ELR (cell line): ENCODE measurements at places on chromosomes 11 and 22.

DNA sequence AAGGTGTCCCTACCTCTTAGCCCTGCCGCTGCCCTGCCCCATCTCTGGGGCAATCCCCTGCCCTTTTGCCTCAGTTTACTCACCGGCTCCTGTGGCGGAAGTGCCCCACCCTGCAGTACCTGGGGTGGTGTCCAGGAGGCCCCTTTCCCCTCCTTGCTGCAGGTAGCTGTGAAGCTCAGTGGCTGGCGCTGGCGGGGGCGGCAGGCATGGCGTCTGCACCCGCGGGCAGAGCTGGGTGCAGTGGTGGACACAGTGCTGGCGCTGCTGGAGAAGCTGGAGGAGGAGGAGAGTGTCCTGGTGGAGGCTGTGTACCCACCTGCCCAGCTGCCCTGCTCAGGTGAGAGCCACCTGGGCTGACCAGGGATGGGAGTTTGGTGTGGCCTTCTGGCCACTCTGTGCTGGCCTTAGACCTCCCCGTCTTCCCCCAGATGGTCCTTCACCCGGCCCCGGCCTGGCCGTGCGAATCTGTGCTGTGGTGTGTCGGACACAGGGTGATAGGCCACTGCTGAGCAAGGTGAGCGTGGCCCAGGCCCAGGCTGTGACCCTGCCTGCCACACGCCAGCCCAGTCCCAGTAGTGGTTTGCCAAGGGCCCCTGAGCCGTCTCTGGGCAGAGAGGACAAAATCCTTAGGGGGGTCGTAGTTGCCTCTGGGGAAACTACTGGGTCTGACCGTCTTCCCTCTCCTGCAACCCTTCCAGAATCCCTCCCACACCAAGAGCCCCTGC is 4.0 kb downstream of the CARNS1 start:
- no peak for DNase-seq

- no peak for DNase-seq
These were observed 65.3 kb downstream of the ARHGEF12 start for GRCh38 chr11:120401506-120401905.

- no peak for DNase-seq
These were observed 49.4 kb downstream of the LRRC74B start for GRCh38 chr22:21094911-21095772.

DNA sequence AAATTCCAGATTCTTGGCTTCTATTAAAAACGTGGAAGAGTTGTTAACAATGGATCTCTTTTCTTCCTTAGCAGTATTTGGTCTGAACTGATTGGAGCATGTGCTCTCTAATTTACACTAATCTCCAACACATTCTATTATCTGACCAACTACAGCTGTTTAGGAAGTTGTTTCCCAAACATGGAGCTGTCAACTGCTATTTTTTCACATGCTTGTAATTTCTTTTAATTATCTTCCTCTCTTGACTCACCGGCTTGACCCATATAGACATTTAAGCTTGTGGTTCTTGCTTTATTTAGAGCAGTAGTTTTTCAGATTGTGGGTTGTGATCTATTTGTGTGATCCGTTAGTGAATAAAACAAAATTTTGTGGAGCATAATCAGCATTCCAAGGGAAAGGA is 40.8 kb downstream of the CTNND1 start:
- DNase-seq, result no peak

DNA sequence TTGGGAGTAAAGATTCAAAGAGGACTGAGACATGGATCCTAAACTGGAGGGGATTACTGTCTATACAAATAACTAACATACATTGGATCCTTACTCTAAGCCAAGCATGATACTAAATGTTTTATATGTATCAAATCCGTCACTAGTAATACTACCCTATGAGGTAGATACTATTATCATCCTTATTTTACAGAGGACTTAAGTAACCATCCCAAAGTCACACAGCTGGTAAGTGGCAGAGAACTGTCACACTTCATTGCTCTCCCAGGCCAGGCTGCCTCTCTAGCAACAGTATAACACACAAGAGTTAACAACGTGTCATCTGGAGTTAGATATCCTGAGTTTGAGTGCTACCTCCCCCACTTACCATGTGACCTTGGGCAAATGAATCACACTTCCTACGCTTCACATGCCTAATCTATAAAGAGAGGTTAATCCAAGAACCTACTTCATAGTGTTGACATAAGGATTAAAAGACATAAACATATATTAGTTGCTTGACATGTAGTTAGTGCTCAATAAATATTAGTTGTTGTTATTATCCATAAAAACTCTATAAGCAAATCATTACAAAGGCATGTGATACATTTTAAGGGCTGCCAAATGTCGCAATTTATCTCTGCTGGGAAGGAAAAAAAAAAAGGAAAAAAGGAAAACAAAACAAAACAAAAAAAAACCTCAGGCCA is 33.8 kb upstream of the SPON1 start:
- peak; percentile 70 for DNase-seq

- DNase-seq, result peak; percentile 95
These were observed 191.7 kb downstream of the ST3GAL4 start for GRCh38 chr11:126547161-126547560.

GRCh38 chr22:29702000-29702930 is 17.5 kb upstream of the CABP7 start:
- peak; percentile 35 for DNase-seq

DNA sequence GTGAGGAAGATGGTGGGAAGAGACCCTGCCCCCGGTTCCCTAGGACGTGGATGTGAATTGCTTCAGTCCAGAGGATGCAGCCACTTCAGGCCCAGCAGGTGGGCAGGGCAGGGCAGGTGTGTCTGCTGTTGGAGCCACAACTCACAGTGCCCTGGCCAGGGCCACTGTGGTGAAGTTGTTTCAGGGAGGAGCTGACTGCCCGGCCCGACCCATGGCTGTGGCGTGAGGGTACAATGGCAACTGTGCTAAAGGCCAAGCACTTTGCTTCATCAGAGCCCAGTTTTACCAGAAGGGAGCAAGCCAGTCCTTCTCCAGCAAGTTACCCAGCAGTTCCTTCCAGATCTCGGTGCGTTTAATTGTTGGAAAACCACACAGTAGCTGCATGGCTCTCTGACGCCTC is 1174.4 kb downstream of the BRD1 start:
- DNase-seq, result no peak

GRCh38 chr22:30315962-30316576 is 10.7 kb downstream of the TBC1D10A start:
- DNase-seq, result no peak
